NCI-H1417 (cell line): ENCODE measurements at places on chromosomes 2 and 18.

GRCh38 chr2:69154106-69154505 is 141.1 kb downstream of the ANTXR1 start:
- DNase-seq = no peak

DNA sequence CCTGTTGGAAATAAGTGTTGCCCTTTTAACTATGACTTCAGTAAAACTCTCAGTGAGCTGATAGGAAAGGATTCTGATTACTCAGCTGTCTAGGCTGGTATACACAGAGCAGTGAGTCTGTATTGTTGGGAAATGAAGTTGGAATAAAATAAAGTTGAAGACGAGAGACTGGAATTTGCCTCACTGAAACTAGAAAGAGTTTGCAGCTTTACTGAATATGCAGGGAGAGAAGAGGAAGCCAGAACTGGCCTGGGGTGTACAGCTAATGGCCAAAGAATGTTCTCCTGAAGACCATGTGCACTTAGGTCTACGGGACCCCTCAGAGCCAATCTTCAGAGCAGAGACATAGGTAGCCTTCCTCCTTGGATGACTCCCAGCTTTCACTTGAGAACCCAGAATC is 26.5 kb downstream of the EIF4E2 start:
- DNase-seq = no peak

- DNase-seq = peak; percentile 25
Measured at GRCh38 chr2:223594831-223595230, 7.3 kb downstream of the SCG2 start.

GRCh38 chr2:109087055-109087663 is 41.8 kb upstream of the SH3RF3 start:
- DNase-seq = no peak

DNA sequence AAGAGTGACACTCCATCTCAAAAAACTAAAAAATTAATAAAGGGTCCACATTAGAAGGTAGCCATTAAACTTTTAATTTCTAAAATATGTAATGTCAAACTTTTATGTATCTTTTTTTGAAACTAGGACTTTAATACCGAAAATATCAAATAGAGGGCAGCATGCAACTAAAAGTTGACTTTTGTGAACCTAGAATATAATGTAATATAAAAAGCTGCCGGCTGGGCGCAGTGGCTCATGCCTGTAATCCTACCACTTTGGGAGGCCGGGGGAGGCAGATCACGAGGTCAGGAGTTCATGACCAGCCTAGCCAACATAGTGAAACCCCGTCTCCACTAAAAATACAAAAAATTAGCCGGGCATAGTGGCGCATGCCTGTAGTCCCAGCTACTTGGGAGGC is 62.8 kb downstream of the INO80D start:
- no peak for DNase-seq

GRCh38 chr2:10395893-10396292 is 52.2 kb downstream of the ODC1 start:
- DNase-seq = no peak

GRCh38 chr18:48412339-48412929 is 3.3 kb upstream of the ZBTB7C start:
- DNase-seq = peak; percentile 25

DNA sequence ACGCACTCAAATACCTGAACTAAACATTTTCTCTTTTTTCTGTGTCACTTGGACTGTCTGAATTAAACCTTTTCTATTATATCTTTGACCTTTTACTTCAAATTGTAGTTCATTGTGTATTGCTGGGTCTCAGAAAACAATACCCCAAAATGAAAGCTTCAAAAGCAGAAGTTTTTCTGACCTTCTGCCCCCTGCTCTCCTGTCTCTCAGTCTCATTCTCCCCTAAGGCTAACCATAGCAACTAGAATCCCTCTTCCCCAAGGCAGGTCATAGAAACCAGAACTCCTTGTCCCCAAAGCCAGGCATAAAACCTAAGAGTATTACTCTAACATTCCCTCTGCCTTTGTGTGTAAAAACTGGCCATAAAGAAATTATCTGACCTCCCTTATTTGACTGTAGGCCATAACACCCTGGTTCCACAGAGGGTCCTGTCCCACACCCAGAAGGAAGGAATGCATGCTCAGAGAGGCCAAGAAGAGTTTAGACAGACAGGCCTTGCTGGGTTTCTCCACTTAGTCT is 93.5 kb upstream of the B3GNT2 start:
- DNase-seq = no peak

GRCh38 chr18:79926715-79927606 is 24.5 kb downstream of the SLC66A2 start:
- DNase-seq = no peak

DNA sequence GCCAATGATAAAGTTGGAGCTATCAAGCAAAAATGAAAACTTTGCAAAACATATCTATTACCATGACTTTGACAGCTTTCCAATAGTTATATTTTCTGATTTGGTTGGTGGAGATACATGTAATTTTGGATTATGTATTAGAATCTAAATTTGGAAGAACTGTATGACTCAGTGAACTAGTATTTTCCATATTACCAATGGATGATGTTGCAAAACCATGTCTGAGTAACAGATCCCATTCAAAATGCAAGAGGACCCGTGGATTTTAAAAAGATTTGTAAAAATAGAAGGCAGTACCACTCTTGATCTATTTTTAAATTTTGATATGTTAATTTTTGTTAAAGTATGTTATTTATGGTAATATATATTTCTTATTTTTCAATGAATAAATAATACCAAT is 83.0 kb downstream of the TAF4B start:
- no peak for DNase-seq

DNA sequence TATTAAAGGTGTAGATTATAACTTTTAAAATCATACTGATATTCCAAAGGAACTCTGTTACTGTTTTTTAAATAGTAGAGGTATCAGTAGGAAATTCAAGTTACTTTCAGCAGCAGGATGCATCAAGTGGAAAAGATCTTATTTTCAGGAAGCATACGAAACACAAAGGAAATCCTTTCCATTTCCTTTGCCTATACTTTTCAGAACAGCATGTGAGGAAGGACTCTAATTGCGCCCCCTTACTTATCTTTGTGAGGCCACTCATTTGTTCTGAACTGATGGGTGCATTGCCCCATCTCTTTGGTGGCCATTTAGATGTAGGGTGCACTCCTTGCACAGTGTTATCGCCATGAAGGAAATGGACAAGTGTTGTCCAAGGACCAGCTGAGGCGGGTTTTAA is 145.3 kb downstream of the BABAM2 start:
- no peak for DNase-seq

- DNase-seq = no peak
Measured at GRCh38 chr2:88683160-88684021, 8.1 kb upstream of the RPIA start.

DNA sequence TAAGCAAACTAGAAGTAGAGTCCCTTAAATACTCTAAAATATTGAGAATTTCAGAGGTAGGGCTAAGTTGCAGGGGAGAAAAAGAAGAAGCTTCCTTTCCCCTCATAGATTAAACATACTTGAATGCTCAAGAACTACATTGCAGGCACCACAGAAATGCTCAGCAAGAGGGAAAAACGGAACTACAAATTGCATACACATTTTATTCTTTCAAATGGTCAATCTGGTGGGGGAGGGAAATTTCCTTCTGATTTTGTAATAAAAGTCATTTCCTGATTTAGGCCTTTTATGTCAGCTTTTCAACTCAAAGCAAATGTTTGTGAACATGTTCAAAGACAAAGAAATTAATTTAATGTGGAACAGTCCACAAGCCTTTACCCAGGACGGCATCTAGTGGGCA is 33.0 kb downstream of the FARSB start:
- DNase-seq = no peak

DNA sequence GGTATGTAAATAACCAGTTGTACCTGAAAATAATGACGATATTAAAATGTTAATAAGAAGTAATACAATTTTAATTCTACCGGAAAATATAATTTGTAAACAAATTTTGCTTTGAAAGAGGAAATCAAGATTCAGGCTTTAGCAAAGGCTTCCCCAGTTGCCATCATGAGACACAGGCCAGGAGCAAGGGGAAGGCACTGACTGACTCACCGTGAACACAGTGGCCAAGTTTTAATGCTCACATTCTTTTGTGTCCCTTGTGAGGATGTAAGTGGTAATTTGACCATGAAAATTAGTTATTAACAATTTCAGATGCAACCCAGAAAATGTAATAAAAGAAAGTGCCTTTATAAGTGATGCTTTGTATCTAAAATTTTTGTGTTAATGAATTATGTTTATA is 164.1 kb downstream of the GREB1L start:
- no peak for DNase-seq

GRCh38 chr2:59594671-59595222 is 958.7 kb downstream of the BCL11A start:
- DNase-seq = no peak

- peak; percentile 72 for DNase-seq
Measured at GRCh38 chr2:68282811-68283418, 30.6 kb upstream of the PPP3R1 start.

DNA sequence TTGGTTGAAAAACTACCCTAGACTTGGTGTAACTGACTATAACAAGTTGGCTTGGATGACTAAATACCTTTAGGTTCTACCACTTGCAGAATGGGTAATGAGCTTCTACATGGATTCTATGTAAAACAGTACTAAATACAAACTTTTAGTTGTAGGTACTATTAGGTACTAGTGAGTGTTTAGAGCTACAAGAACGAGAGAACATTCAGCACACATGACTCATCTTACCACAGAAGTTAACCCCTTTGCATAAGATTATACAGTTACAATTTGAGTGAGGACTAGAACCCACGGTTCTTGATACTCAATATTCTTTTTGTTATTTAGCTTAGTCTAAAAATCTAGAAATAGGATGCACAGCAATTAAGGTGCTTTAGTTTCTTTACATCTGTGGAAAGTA is 101.7 kb upstream of the TFCP2L1 start:
- no peak for DNase-seq

- DNase-seq = no peak
Measured at GRCh38 chr2:165472922-165473321, 3.4 kb downstream of the CSRNP3 start.

- DNase-seq = no peak
Measured at GRCh38 chr2:200471928-200472645, 37.8 kb downstream of the KCTD18 start.

DNA sequence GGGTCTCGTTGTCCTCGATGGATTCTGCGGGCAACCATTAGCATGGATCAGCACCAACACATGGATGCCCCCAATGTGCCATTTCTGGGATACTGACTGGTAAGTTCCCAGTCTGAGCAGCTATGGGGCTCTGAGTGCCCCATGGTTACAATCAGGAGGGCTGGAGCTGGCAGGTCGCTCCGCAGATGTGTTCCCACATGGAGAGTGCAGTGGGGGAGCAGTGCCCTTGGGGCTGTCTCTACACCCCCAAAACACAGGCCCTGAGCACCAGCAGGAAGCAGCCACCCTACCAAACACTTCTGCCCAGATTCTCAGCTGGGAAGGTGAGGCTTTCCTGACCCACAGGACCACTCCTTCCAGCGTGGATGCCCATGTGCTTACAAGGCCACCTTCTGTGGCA is 8.0 kb downstream of the NGEF start:
- DNase-seq = no peak

DNA sequence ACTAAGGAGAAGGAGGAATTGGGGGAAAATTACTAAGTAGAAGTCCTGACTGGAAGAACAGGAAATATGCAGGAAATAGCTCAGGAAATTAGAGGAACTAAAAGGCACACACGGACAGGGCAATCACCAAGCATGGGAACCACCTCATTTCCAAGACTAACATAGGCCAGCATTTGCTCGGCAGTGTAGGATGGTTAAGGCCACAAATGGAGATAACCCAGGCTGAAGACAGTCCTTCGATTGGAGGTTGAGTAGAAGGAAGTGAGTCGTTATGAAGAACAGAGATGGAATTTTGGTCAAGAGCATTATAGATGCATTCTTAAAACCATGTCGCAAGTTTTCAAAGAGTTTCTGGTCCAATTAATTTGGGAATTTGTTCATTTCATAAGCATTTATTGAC is 401.4 kb downstream of the ALK start:
- no peak for DNase-seq

DNA sequence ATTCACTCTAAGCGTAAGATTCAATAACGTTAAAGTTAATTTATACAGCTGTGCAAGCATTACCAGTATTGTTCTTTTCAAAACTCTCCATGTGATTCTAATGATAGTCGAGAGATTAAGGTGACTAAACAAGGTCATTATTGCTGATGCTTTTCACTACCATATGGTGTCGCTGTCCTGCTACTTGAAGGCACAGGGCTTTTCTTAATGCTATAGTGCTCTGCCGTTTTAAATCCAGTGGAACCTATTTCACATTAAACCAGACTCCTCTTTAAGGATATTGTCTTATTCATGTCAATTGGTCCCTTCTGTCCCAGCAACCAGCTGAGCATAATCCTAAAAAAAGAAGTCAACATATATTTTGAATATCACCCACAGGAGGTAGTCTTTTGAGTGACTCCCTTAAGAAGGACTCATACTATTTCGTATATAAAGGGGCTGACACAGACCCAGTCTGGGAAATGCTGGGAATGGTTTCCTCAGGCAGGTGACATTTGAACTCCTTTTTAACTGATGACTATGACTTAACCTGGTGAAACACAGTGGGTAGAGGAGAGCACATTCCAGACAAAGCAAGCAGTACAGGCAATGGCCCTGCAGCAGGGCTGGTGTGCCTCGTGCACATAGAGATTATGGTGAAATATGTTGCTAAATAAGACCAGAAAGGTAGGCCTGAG is 53.9 kb upstream of the CYTIP start:
- peak; percentile 39 for DNase-seq

DNA sequence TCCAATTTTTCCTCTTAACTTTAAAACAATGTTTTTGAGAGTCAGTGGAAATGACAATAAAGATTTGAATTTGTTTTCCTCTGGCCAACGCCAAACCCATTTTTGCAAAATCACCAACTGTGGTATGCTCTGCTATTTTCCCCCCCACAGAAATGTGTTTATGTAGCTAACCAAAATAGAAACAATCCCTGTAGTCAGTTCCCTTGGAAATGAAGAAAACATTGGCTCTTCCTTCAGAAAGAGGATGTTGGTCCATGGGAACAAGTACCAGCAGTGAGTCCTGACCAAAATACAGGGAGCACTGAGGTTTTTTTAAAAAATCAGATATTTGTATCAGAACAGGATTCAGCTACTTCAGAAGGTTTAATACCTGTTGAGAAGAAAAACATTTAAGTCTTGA is 65.3 kb downstream of the SLC40A1 start:
- DNase-seq = no peak

- DNase-seq = no peak
Measured at GRCh38 chr2:20366672-20367116, 16.1 kb upstream of the PUM2 start.

DNA sequence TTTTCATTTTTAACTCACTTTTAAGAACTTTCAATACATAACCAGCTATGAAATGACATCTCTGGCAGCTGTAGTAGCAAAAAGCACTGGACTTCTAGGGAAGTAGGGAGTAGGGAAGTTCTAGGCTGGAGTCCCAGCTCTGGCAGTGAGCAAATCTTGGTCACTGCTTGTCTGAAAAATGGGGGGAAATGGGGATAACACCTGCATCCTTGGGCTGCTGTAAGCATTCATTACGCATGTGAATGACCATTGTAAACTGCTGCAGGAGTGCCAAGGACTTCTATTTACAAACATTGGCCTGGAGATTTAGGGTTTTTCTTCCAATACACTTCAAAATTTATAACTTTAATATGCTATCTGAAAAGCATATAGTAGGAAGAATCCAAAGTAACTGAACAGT is 972 bp upstream of the MPP4 start:
- DNase-seq = no peak
